ENCODE measurements at places on chromosomes 2 and 18.

- DNase-seq = no peak
Measured at GRCh38 chr18:48609820-48610815, 71.3 kb downstream of the CTIF start.

- DNase-seq = no peak
Measured at GRCh38 chr18:10057894-10058791, 144.3 kb downstream of the VAPA start.

GRCh38 chr18:48975817-48976649 lies 25.3 kb upstream of the SMAD7 start:
- DNase-seq = no peak

DNA sequence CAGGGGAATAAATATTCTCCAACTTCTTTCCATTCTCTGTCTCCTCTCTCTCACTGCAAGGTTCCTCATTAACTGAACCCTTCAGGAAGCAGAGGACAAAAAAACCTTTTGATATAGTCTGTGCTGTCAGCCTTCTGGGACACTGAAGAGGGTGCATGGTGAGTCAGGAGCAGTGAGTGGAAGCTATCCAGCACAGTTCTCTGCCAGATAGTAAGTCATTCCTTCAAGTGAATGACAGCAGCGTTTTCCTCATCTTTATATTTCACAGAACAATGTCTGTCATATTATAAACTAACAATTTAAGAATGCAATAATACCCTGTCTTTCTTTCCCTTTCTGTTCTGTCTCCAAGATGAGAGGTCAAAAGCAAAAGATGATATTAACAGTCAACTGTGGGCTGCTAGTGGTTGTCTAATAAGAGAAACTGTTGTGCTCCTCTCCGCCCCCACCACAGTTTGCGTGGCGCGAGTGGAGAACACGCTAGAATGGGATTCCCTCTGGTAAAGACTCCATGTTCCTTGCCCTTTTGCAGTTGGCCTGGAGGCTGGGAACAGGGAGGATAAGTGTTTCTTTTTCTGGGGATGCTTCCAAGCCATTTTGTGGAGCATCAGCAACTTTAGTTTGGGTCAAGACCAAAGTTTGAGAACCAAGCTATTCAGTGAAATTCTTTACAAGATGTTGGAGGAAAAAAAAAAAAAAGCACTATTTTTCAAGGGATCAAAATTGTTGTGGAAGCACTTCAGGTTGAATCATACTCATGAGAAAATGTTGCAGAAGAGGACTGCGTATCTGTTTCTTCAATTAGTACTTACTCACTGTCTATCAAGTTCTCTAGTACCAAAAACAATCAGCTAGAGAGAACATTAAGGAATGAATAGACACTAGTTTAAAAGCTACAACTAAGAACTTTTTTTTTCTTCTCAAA lies 430.2 kb downstream of the SETBP1 start:
- DNase-seq = no peak

DNA sequence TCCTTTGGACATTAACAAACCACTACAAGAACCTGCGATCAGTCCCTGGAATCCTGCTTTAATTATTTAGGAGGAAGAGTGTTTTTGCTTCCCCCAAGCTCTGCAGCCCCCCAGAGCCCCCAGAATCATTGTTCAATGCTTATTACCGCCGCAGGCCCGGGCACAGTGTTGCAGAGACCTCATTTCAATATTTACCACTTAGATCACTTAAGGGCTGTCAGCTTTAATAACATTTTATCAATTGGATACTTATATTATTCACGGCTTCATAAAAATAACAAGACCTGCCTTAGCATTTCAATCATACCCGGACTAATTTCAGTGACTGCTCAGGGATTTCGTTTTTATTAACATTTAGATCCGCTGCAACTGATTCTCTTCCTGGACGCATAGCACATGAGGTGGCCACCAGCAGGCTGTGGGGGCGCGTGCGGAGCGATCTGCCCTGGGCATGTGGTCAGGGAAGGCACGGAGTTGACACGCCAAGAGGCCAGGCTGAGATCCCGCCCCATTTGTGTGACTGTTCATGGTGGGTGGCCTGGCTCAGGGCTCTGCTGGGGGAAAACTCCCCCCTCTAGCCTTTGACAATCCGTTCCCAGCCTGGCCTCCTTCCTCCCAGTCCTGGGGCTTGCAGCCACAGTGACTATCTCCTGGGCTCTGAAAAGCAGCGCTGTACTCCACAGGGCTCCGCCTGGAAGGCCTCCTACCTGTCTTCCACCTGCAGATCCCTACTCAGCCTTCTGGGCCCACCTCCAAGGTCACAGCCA lies 267.6 kb downstream of the SRBD1 start:
- no peak for DNase-seq

Measured in hematopoietic multipotent progenitor cell treated with erythropoietin and hydrocortisone succinate and interleukin-3 and kit ligand, for 8 days (in vitro differentiated cells).